CD4-positive, CD25-positive, alpha-beta regulatory T cell (primary cell): ENCODE measurements at places on chromosomes 1 and 21. TPM values are rescaled to one million over a fixed set of nuclear protein-coding genes. Genes with fewer than 3 reads are reported as not detected.
A peak's percentile ranks its signal among the peaks of the same experiment; 100 is the strongest.

- DNase-seq, result no peak
Observed at GRCh38 chr1:234479866-234480265, 887 bp upstream of the TARBP1 start.

DNA sequence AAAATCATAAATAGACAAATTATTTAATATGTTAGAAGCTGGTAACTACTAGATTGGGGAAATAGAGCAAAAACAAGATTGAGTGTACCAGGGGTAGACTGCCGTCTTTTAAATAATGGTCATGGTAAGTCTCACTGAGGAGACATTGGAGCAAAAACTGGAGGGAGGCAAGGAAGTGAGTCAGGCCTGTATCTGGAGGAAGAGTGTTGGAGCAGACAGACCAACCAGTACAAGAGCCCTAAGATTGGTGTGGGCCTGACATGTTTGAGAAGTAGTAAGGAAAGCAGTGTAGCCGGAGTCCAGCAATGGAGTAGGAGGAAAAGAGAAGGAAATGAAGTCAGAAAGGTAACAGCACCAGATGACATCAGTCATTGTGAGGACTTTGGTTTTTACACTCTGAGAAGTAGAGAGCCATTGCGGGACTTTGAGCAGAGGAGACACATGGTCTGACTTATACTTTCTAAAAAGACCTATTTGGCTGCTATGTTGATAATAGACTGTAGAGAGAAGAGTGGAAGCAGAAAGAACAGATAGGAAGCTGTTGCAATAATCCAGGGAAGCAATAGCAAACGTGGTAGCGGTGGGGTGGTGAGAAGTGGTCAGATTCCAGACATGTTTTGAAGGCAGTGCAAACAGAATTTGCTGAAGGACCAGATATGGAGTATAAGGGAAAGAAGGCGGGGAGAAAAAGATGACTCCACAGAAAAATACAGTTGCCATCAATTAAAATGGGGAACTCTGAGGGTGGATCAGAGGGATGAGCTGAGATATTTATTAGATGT, 44.7 kb upstream of the GJA5 start:
- DNase-seq, result no peak

DNA sequence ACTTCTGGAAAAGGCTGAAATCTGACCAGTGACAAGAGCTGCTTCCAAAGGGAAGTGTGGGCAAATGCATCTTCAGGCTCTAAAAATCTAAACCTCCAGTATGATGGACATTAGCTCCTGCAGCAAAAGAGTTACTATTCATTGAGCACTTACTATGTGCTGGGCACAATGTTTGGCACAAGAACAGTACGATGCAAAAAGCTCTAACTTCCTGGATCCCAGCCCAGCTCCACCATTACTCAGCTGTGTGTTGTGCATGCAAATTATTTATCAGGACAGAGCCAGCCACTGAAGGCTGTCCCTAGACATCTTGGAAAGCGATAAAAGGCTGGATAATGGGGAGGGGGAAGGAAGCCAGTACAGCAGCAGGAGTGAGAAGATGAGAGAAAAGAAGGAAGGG, 143.5 kb downstream of the ELAVL4 start:
- no peak for DNase-seq

- DNase-seq, result no peak
Observed at GRCh38 chr1:174775621-174776020, 224.1 kb upstream of the CACYBP start.

DNA sequence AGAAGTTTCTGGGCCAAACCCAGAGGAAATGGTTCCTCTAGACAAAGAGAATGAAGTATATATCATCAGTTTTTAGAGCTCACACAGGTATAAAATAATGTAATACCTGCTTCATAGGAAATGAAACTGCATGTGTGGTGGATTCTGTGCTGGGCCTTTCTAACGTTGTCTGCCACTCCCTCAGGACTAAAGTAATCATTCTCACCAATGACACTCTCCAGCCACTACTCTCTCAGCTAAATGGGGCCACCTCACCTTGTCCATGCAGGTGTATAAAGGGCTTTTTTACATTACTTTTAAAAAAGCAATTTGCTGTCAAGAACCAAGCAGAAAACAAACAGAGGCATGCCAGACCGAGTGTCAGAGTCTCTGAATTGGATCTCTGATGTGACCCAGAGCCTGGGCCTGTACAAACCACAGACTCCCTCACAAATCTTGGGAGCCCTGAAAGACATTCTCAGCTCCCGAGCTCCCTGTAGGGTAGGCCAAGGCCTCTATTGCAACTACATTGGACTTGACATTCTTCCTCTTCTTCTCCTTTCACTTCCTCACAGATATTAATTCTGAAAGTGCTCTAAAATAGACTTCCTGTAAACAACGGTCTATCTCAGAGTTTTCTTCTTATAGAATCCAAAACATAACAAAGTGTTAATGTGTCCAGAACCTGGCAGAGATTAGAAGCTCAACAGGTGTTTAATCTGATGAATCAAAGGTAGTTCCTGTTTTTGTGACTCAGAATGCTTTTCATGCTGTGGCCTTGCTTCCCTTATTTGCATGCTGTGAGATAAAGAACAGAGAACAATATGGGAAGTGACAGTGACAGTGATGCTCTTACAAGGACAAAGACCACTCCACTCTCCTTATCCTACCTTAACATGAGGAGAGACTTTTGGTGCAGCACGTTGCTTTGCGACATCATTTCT, 8.6 kb downstream of the AIM2 start:
- DNase-seq, result peak; percentile 26

GRCh38 chr1:71625004-71625403, 544.2 kb upstream of the ZRANB2 start:
- no peak for DNase-seq

- no peak for DNase-seq
Observed at GRCh38 chr1:195186544-195186943, 1421.7 kb downstream of the KCNT2 start.

DNA sequence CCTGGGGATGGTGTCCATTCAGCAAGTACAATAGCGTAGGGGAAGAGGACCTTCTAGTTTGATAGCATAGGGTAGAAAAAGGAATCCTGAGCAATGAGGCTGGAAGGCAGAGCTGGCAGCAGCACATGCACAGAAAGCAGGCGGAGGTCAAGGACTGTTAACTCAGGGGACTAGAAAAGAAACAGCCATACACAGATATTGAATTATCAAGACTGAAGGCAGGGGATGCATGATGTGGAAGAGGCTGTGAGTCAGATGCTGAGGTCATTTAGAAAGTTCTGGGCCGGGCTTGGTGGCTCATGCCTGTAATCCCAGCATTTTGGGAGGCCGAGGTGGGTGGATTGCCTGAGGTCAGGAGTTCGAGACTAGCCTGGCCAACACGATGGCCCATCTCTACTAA, 65.6 kb downstream of the OPTC start:
- DNase-seq, result no peak

DNA sequence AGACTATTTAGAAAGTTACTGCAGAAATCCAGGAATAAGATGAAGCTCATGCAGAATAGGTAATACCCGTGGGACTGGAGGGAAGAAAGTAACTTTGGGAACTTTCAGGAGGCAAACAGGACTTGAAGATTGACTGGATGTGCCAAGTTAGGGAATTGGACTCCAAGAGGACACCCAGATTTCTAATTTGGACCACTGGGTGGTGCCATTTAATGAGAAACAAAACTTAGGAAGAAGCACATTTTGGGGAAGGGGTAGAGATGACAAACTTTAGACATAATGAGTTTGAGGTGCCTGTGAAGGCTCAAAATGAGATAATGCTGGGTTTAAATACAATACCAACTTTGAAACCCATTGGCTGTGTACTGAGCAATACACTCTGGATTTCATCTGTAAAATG, 3.3 kb upstream of the B4GALT3 start:
- no peak for DNase-seq

Gene TAL1
- 4.4 TPM for total RNA-seq

Gene CHRM3
- total RNA-seq, result 1.3 TPM

Gene C4BPB
- 0.72 TPM for total RNA-seq

Gene CR1
- 0.94 TPM for total RNA-seq

Gene C2CD2
- total RNA-seq, result 15.3 TPM

Gene KIF14
- total RNA-seq, result 0.59 TPM

Gene DISP1
- total RNA-seq, result 2.9 TPM
